ENCODE measurements at places on chromosomes 11 and 22.

- no peak for DNase-seq
These were observed 350.6 kb upstream of the RAG2 start for GRCh38 chr11:36948460-36949127.

DNA sequence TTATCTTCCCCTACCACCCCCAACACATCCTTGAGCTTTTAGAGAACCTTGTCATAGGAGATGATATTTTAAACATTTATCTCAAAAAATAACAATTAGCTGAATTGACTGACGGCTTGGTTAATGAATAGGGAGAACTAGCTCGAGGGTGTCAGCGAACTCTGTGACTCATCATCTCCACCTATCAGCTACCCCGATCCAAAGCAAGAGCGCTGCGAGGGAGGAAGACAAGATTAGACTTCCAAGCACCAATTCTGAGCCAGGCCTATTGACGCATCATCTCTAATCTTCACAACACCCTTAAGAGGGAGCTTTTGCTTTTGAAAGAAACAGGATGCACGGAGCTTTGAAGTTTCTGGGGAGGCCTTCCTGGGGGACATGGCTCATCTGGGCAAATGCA is 51.0 kb upstream of the GALNT18 start:
- DNase-seq, result no peak

DNA sequence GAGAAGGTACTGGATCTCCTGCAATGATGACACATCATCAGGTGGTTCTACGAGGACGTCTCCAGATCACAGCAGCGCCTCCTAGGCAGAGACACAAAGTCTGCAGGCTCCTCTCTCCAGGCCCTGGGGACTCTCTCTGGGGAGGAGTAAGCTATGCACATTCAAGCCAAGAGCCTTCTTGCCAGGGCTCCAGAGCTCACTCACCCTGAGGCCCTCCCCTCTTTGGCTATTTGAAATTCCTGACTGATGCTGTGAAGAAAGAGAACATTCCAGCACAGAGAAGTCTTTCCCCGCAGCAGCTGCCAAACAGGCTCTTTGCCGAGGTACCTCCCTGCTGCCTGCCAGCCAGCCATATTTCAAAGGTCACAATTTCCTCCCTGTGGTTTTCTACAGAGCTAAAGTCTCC is 204.9 kb downstream of the CSNK2A3 start:
- DNase-seq, result peak; percentile 67

DNA sequence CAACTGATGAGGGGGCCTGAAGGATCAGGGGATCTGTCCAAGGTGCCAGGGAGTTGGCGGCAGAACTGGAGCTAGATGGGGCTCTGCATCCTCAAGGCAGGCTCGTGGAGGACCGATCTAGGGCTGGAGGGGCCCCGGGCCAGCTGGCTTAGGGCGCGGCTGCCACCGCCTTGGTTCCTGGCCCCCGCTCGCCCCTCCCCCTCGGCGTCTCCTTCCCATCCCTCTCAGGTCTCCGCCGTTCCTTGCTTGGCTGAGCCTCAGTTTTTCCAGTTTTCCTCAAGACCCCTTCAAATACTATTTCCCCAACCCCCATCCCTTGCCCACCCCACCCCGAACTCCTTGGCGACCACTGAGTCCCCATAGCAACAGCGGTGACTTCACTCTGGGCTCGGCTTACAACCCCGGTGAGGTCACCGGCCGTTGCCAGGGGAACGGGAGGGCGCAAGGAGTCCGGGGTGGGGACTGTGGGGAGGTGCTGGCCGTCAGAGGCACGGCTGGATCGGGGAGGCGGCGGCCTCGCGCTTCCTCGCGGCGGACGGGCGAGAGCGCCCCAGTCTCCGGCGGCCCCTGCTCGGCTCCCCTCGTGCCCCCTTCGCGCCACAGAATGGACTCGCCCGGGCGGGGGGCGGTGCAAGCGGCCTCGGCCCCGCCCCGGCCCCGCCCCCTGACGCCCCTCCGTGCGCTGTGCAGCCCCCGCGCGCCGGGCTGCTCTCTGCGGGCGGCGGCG is 7.5 kb downstream of the FREY1 start:
- peak; percentile 88 for DNase-seq

- no peak for DNase-seq
These were observed 599 bp upstream of the PPP2R1B start for GRCh38 chr11:111766834-111767142.

- no peak for DNase-seq
These were observed 20.3 kb upstream of the APLP2 start for GRCh38 chr11:130049328-130049771.

DNA sequence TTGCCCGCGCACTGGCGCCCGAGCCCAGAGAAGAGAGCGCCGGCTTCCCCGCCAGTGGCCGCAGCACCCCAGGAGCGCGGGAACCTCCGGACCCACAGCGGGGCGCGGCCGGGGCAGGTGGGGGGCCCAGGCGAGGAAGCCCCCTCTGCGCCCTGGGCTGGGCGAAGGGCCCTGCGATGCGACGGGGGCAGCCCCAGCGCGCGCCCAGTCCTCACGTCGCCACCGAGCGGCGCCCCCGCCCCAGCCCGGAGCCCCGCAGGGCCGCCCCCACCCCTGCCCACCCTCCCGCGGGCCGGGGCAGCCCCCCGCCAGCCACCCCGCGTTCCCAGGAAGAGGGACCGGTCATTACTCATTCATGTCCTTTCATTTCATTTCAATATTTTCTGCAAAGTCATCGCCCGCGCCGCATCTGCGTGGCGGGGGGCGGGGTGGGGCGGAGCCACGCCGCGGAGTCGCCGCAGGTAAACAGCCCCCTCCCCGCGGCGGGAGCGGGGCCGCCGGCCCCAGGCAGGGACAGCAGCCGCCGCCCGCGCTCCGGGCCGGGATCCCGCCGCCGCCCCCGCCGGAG is 673 bp upstream of the PANX2 start:
- DNase-seq, result no peak

- no peak for DNase-seq
These were observed 24.1 kb downstream of the ZNRF3 start for GRCh38 chr22:28907311-28908008.

GRCh38 chr11:79834015-79834414 is 393.2 kb upstream of the TENM4 start:
- DNase-seq, result no peak

DNA sequence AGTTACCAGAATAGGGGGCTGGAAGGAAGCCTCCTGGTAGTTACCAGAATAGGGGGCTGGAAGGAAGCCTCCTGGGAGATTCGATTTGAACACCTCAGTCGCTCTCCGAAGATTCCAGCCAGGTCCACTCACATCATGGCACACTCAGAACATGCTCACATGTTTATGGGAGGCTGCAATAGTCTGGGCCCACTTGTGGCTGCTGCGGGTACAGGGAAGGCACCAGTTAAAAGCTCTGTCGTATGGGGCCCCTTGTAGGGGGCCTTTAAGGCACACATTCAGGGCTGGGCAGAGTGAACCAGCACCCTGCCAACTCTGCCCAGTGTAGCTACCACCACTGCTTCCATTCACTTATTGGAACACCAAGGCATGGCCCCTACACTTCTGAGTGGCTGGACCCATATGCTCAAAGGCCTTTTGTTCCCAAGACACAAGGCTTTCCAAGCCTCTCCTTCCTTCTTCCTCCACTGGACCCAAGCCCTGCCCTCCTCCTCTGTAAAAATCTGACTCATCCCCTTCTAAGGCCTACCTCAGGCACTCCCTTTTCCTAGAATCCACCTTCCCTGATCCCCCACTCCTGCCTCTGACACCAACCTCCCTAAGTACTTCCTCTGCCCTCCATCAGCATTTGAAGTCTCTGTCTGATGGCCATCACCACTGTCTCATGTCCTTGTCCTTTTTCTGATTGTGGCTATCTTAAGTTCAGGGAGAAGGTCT is 28.0 kb downstream of the USP35 start:
- no peak for DNase-seq

- peak; percentile 69 for DNase-seq
These were observed 43.7 kb downstream of the KREMEN1 start for GRCh38 chr22:29116397-29117123.

GRCh38 chr22:44246615-44247326 is 66.0 kb downstream of the SHISAL1 start:
- no peak for DNase-seq

- no peak for DNase-seq
These were observed 14.1 kb upstream of the KIAA0930 start for GRCh38 chr22:45254789-45255278.

DNA sequence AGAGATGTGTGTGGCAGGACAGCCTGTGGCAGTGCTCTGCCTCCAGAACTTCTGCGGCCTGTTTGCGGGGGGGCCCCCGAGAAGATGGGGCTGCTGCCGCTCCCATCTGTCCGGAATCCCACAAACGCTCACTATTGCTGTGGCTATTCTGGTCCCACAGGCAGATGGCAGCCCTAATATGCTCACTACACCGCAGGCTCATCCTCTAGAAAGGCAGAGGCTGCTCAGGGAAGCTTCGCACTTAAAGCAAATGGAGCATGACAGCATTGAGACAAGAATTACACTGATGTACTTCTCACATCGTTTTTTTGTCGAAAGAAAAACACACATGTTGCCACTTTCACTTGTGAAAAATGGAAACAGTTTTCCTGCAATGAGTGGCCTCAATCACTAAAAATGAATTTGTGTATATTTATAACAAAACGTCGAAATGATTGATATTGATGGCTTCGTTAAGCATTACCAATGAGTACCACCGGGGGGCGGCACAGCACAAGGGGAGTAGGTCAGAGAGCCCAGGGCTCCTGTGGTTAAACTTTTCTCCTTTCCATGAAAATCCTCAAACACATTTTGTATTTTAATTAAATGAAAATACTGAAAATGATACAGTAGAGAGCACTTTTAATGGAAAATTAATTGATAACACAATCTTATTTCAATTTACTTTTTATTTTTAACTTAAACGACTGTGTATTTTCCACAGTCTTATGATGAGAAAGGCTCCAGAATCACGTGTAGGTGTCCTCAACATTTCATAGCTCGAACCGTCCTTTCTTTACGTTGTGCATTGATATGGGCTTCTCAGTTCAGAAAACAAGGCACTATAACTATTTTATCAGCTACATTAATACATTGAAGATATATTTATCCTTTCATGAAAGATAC is 69.1 kb downstream of the CTTN start:
- peak; percentile 43 for DNase-seq

DNA sequence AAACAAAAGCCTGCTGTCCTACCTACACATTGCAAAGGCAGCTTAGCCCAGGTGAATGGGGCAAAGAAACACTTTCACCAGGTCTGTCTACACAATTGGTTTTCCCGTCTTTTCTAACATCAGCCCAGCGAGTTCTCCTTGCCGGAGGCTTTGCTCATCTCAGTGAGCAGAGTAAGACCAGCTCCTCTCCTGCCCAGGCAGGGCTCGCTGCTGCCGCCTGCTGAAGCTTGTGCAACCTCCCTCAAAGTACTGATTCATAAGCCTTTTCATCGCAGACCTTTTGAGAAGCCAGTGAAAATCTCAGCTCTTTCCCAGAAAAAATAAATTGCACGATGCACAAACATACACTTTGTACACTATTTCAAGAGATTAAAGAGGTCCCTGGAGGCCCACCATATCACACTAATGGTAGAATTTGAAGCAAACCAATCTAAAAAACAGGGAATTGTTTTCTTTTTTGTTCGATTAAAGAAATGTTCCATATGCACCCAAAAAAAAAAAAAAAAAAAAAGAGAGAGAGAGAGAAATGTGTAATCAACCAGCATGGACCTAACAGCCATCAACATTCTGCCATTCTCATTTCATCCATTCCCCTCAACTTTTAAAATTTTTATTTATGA is 328.1 kb upstream of the MPPED2 start:
- DNase-seq, result peak; percentile 70

DNA sequence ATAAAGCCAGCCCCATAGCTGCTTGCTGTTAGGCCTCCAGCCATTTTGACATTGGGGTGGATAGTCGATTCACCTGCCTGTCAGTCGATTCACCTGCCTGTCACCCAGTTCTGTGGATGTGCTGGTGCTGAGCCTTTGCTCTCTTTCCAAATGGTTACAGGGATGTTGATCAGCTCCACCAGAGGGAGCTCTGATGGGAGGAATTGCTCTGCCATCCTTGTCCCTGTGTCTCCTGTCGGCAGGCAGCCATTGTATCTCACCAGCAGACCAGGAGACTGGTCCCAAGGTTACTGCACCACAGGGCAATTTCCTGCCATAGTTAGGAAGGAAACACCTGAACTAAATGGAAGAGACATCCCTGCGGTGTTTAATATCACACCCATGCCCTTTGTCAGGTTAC is 6.1 kb downstream of the MPEG1 start:
- peak; percentile 38 for DNase-seq

GRCh38 chr22:21641417-21641788 is 699 bp upstream of the SDF2L1 start:
- peak; percentile 65 for DNase-seq

Data from iris pigment epithelial cell (primary cell).